ENCODE measurements at places on chromosomes 7 and 10. TPM values are rescaled to one million over a fixed set of nuclear protein-coding genes. Genes with fewer than 3 reads are reported as not detected.

Gene FAM204A
- total RNA-seq, result 47.2 TPM

Gene GBX1
- total RNA-seq, result not detected

Gene TBX20
- total RNA-seq, result 12.0 TPM

Gene CALML3
- total RNA-seq, result not detected

Gene PAX2
- not detected for total RNA-seq

Gene CCT6A
- total RNA-seq, result 235 TPM

Gene FRMPD2
- total RNA-seq, result not detected

Gene VENTX
- total RNA-seq, result not detected

Gene SFRP5
- total RNA-seq, result not detected

Gene STYXL1
- 44.9 TPM for total RNA-seq

Gene CNTNAP2
- total RNA-seq, result not detected

Gene SRPK2
- total RNA-seq, result 47.4 TPM

Gene SNX10
- total RNA-seq, result 0.13 TPM

Gene ALOX5
- total RNA-seq, result not detected

Gene AQP1
- 127 TPM for total RNA-seq

Gene TUBAL3
- total RNA-seq, result not detected

Gene NPSR1
- total RNA-seq, result not detected

Gene ATP5F1C
- 269 TPM for total RNA-seq

Gene NEUROG3
- total RNA-seq, result not detected

Gene SAMD9L
- total RNA-seq, result 20.5 TPM

Gene ABCC2
- total RNA-seq, result 0.25 TPM

Gene HIF1AN
- total RNA-seq, result 11.9 TPM

Gene SPAM1
- not detected for total RNA-seq

Gene ANKRD30A
- not detected for total RNA-seq

Gene MMP21
- total RNA-seq, result not detected

Gene RNF32
- total RNA-seq, result 1.2 TPM

Gene ATG9B
- total RNA-seq, result not detected

Gene SYNPO2L
- total RNA-seq, result under 0.01 TPM

Gene SUPV3L1
- total RNA-seq, result 23.3 TPM

Gene CCDC7
- 12.4 TPM for total RNA-seq

Gene C10orf67
- not detected for total RNA-seq

Gene MYL10
- not detected for total RNA-seq

Gene C7orf57
- not detected for total RNA-seq

Gene FGL2
- total RNA-seq, result 616 TPM

Gene FKBP6
- not detected for total RNA-seq

Gene TMEM270
- total RNA-seq, result not detected
